ENCODE measurements at places on chromosomes 7 and 10.
A peak's percentile ranks its signal among the peaks of the same experiment; 100 is the strongest.

- DNase-seq, result no peak
Observed at GRCh38 chr10:1155791-1156615, 99.8 kb downstream of the WDR37 start.

DNA sequence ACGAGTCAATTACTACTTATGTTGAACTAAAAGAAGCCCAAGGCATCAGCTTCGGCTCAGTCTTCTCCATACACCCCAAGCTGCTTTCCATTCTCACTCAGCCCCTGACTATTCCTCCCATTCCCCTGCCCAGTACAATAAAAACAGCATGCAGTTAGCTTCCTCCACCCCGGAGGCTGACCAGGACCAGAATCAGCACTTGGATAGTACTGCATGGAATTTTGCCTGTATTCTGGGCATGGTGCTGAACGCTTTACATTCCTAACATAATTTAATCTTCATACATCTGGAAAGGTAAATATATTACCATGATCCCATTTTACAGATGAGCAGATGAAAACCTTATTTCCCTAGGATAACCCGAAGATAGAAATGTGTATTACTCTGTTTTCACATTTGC lies 7.5 kb upstream of the PODXL start:
- no peak for DNase-seq

- DNase-seq, result no peak
Observed at GRCh38 chr10:104057717-104058116, 28.0 kb downstream of the COL17A1 start.

DNA sequence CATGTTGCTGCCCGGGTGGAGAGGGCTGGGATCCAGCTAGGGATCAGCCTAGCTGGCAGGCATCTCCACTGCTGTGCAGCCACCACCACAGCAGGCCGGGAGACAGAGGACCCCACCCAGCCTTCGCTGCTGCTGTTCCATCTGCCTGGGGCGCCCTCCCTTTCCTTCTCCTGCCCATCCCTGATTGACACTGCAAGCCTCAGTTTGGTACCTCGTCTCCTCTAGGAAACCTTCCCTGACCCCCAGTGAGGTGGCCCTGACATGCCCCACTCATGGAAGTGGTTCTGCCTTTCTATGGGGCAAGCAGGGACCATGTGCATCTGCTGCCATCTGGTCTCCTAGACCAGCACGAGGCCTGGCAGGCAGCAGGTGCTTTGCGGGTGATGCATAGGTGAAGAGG lies 30.4 kb upstream of the DPYSL4 start:
- DNase-seq, result no peak

GRCh38 chr10:118497227-118497626 lies 98.2 kb downstream of the PRLHR start:
- DNase-seq, result no peak

DNA sequence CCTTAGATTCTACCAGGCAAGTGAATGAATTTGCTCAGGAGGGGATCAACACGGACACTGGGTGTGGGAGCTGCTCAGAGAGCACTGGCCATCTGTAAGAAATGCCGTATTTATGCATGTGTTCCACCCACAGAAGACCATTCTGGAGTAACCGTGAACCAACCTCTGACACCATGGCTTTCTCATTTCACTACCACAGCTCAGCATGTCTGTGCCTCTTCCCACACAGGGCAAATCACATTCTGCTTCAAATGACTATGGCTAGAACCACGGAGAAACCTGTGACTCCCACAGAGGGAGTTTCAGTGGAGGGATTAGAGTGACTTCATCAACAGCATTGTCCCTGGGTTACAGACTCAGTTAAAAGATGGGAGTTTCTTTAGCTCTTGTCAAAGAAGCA lies 893.4 kb downstream of the XPNPEP1 start:
- no peak for DNase-seq

GRCh38 chr10:48442809-48443177 lies 136.3 kb downstream of the MAPK8 start:
- no peak for DNase-seq

- DNase-seq, result no peak
Observed at GRCh38 chr7:142874837-142875236, 10.7 kb downstream of the TRPV6 start.

DNA sequence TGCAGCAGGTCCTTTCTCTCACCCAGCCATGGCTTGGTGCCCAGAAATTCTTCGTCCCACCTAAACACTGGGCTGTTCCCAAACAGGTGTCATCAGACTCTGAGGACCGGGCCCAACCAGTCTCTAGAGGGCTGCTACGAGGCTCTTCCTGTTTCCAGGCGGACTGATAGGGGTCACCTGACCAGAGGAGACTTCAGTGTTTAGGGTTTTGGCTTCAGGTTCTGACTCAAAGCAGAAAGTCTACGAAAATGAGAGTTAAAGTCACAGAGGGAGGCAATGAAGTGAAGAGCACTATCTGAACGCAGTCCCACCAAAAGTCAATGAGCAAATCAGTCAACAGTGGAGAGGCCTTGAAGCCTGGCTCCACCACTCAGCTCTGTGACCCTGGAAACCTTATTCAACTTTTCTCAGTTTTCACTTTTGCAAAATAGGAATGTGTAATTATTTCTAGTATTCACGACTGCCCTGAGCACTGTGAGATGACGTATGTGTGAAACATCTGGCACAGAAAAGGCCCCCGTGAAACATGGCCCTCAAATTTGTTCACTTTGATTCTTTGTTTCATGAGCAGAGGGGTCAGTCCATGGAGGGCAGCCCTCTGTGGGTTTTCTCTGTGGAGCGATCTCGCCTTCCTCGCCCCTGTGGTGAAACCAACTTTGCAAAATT lies 189.9 kb upstream of the PDE1C start:
- DNase-seq, result peak; percentile 87

GRCh38 chr7:35804231-35804970 lies 3.5 kb downstream of the SEPTIN7 start:
- no peak for DNase-seq
